ENCODE measurements at places on chromosomes 7 and 10.

DNA sequence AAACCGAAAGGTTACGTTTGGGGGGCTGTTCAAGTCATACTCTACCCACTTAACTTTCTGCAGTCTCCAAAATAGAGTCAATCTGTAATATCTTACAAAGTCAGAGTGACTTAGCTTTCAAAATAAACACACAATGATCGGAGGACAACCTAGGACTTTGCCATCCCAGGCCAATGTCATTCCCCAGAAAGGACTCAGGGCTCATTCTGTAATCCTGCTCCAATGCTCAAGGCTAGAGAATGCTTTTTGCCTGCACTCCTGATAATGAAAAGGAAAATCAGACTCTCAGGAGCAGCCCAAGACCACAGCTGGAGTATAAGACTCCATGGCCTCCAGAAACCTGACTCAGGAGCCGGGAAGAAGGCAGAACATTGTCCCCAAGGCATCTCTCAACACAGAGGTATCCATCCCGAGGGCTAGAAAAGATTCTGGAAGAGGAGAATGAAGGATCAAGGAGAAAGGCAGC, 28.5 kb upstream of the ASCC1 start:
- no peak for DNase-seq

DNA sequence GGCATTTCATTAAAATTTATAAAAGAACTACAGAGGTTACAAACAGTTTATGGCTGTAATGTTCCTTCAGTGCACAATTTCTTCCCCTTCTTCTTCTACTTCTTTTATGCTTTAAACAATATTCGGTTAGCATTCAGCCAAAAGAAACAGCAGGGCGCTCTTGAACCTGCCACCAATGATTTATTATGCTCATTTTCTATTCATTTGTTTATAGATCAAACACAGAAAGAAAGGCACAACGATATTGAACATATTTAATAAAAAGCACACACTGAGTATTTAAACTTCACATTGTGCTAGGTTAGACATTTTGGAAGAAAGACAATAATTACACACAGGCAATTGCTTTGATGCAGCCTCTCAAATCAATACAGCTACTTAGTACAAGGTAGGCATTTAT, 1025.8 kb upstream of the LRRN3 start:
- DNase-seq: no peak

DNA sequence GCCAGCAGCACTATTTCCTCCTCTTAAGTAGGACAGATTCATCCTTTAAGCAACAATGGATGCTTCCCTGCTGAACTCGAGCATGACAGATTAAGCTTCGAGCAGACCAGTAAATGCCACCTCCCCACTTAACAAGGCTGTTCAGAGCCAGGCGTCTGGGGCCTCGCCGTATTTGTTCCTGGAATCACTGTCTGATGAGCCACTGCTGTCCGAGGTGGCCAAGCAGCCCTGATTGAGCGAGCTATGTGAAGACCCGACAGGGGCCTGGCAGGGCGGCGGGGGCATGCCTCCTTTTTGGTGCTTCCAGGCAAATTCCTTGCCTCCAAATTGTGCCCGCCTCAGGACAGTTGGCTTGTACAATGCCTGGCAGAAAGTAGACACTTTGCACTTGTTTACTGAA, 862.6 kb downstream of the NRG3 start:
- no peak for DNase-seq

- DNase-seq: no peak
Observed at GRCh38 chr7:116193329-116194087, 16.8 kb upstream of the TES start.

DNA sequence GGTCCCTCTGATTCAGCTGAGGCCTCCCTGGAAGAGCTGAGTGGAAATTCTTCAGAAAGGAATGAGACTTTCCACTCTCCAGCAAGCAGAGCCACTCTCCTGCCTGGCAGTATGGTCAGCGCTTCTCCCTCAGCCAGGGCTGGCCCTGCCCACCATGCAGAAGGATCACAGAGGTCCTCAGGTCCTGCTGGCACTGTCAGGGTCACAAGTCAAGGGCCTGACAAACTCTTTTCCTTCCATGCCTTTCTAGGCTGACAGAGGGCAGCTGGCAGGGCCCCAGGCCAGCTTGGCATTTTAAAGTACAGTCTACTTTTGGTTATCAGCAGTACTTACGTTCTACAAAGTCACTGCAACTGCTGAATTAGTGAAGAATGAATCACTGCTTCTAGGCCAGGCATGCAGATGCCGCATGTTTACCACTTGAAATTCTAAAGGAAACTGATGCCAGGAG, 119.3 kb upstream of the FRMD4A start:
- DNase-seq: no peak

DNA sequence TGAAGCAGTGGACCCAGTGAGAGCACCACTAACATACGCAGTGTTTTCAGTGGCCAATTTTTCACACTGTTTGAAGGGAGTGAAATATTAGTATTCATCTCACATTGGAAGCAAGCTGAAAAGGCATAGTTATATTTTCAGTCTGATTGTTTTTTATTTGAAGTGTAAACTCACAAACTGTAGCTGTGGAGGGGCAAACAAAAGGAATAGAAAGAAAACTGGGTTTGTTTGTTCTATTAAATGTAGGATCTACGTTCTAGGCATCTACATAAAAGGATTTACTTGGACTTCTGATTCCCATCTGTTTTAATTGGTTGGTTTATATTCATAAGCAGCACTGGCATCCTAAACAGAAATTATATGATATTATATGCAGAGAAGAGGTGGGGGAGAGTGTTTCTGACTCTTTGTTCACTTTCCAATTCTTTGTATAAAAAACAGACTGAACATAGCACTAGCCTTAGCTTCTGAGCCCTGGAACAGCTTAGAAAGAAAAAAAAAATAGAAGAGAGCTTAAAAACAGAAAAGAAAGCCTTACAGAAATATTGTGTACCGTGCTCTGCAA, 447.8 kb upstream of the KCND2 start:
- no peak for DNase-seq

DNA sequence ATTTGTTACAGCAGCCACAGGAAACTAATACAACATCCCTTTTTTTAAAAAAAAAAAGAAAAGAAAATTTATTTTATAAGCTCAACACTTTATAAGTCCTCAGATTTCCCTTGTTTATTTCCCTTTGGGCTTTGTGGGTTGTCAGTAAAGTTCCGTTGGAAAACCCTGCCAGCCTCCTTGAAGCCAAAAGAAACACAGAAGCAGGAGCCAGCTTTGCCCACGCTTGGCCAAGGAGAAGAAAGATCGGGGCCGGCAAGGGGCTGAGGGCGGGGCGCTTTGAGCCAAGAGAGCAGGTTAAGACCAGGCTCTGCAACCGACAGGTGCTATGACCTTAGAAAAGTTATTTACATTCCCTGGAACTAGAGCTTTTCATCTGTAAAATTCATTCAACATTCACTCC, 72.7 kb downstream of the RGS10 start:
- no peak for DNase-seq

- DNase-seq: no peak
Observed at GRCh38 chr10:16857419-16857818, 40.2 kb upstream of the RSU1 start.

Measured in inflammatory macrophage treated with lipopolysaccharide for 4 hours (primary cell).